ENCODE measurements at places on chromosomes 16 and 17.

DNA sequence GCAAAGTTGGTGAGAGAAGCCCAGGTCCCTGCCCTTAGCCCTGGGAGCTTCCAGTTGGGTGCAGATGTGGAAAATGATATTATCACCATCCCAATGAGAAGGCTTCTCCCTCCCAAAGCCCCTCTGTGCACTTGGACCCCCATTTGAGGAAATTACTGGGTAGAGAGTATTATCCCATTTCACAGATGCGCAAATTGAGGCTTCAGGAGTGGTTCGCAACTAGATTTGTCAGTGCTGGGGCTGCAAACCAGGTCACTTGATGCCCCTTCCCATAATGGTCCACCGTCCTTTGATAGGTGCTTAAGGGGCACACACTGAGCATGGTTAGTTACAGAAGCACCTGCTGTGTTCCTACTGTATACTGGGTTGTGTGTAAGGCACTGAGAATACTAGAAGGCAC, 14.3 kb upstream of the FOXN1 start:
- DNase-seq, result no peak

GRCh38 chr17:34177642-34178041, 77.4 kb upstream of the CCL2 start:
- no peak for DNase-seq

DNA sequence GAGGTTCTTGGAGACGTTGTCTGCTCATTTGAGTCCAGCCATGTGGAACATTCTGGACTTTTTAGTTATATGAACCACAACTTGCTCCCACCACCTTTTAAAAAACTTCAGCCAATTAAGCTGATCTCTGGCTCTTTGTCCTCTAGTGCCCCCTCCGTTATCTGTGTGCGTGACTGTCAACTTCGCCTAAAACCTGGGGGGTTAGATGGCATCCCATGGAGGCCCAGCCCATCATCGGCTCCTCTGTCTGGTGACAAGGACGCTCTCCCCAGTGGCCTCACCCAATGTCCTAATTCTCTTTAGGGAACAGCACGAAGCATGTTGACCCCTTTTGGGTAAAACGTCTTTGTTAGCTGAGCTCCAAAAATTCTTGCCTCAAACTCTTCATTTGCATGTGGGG, 341.0 kb upstream of the TNRC6C start:
- no peak for DNase-seq

DNA sequence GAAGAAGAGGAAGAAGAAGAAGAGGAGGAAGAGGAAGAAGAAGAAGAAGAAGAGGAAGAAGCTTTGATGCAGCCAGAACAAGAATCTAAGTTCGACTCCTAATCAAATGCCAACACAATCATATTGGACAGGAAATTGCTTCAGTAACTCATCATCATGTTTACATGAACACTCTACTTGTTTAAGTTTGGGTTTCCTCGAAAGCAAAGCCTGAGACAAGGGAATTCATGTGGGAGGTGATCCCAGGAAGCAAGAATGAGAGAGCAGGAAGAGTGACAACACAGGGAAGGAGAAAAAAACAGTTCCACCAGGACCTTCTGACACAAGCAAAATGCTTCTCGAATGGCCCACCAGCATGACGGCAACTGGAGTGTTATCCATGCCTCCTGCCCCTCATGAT, 279.0 kb downstream of the PMP22 start:
- no peak for DNase-seq

DNA sequence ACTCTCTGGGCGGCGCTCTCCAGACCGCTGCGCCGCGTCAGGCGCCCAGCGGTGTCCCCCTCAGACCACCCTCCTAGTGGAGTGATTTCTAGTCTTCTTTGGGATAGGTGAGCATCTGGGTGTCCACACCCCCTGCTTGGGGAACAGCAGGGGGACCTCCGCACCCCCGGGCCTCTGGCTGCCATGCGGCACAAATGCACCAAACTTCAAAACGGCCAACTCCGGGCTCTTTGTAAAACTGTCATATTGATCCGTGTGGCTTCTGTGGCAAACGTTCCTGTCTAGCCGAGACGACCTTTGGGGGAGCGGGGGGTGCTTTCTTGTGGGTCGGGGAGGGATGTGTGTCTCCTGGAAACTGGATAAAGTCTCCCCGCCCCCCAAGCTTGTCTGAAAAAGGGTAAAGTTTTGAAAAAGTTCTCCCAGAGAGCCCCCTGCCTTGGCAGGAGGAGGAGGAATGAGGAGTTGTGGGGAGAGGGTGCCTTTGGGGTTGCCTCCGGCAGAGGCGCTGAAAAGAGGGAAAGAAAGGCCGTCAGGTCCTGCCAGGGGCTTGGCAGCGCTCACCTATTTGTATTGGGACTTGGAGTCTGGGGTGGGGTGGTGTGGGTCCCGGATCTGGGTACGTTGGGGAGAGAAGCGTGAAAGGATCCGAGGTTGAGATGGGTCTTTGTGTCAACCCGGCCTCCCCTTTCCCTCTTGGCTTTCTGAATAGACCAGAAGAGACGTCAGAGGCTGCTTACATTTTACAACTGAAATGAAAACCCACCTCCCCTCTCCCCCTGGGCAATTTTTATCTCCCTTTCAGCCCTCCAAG, 2.2 kb upstream of the CHD3 start:
- peak; percentile 30 for DNase-seq

DNA sequence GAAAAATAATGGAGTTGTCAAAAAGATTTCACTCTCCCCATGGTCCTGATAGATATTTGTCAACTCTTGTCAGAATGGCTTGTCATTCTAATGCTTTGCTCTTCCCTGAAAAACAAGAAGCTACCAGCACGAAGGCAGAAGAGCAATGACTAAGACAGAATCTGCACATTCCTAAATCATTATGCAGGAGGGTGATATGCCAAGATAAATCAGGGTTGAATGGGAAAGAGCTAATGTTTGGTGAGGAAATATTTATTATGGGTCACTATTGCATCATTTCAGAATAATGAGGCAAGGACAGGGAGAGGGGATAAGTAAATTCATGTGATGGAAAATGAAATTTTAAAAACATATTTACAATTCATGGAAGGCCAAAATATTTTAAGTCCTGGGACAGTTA, 297.5 kb upstream of the XYLT1 start:
- no peak for DNase-seq

DNA sequence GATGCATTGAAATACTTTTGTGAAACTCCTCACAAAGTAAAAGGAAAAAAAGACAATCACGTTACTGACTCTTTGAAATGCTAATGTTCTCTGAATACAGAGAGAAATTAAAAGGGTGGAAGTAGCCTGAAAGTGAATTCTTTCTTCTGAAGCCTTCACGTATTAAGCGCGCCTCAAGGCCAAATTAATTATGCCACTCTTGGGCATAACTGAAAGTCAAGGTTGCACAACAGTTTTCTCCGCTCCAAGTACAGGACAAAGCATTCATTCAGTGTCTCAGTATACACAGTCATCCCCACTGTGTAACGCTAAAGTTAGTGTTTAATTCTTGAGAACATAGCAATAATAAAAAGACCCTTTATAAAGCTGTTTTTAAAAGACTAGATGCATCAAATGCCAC, 21.5 kb downstream of the PARN start:
- DNase-seq, result no peak

DNA sequence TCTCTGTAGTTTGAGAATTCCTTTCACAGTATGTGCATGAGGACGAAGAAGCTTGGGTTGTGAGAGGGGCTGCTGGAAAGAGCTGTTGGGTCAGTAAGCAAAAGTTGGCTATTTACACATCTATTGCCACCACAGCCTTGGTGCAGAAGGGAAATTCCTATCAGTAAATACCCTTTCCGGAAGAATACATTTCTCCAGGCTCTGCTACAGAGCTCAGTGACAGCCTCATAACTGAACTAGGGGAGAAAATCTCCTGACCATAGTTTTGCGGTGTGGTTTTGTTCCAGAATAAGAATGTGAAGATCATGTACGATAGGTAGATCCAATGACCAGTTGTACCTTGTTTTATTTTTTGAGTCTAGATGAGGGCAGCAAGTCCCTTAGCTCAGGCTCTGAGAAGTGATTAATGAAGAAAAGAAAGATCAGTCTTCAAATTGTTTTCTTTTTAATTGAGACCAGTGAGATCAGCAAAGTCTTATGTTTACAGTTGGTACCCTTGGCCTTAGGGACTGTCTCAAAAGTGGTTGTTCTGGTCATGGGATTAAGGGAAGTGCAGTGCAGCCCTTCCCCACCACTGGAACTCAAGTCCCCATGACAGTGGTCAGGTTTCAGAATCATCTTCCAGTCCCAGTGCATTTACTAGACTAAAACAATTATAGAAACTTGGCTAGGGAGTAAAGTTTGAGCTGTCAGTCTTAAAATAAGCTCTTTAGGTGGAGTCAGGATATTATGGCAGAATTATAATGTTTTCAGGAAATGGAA, 123.5 kb downstream of the PHKB start:
- no peak for DNase-seq

GRCh38 chr17:14199601-14200000, 37.1 kb downstream of the CDRT15 start:
- no peak for DNase-seq

GRCh38 chr16:17529982-17530760, 59.4 kb upstream of the XYLT1 start:
- no peak for DNase-seq

DNA sequence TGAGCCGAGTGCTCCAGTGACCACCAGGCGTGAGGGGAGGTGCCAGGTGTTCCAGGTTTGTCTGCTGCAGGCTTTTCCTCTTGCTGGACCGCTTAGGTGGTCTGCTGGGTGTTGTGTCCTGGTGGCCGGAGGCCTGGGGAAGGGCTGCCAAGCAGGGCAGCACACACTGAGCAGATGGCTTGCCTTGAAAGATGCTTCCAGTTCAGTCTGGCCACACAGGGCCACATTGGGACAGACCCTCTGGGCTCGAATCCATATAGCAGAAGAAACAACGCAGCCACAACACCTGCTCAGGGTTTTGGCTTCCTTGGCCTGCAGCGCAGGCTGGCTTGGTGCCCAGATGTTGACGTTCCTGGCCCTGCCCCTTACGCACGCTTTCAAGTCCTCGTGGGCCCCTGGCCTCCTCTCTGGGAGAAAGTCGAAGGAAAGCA, 24.8 kb downstream of the GINS2 start:
- no peak for DNase-seq

GRCh38 chr17:78777881-78778280, 4.2 kb downstream of the CYTH1 start:
- DNase-seq, result no peak

DNA sequence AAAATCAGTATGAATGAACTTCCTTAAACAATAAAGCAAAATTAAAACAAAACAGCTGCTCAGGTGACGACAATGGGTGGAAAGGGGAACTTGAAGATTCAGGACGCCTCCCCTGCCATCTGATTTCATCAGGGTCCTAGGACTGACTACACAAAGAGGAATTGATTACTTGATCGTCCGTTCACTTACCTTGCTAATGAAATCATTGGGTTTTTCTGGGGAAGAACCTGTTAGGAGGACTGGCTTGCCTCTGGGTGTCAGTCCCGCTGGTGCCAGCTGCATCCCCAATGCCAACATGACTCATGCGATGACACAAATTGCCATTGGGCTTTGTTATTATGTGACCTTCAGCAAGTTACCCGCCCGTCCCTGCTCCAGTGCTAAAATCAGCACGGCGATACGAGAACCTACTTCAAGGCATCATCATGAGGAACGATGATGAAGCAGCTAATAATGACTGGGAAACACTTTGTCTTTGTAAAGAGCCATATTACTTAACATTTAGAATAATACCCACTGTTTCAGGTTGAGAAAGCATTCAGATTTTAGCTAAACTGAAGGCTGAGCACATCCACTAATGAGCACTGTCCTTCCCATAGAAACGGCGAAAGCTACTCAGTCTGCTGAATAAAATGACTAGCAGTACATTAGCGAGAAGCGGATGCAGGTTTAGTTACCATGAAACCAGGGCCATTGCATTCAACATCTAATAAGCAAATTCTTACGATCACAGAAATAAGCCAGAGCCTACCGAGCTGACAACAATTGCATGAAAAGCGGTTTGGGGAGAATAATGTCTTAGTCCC, 139.4 kb downstream of the ZFHX3 start:
- DNase-seq, result no peak

DNA sequence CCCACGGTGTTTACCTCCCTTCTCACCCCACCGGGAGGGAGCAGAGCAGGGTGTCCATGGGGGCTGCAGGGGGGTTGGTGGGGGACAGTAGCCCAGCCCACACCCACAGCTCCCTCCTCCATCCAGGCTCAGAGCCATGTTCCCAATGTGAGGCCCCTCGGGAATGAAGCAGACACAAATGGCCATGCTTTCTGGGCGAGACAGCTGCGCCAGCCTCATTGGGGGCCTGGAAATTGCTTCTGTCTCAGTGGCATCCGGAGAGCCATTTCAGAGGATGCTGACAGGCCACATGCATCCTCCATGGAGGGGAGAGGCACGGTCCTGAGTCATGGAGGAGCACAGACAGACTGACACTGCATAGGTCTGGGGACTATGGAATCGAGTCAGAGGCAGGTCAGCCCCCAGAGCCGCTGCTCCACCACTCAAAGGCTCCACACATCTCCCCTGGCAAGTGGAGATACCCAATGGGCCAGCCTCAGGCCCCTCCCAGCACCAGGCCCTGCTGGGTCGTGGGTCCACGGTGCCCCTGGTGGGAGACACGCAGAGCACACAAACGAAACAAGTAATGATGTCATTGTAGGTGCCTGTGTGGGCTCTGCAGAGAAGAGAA, 59.6 kb upstream of the ENPP7 start:
- DNase-seq, result no peak

- DNase-seq, result no peak
Measured at GRCh38 chr16:66425651-66426050, 1.4 kb upstream of the BEAN1 start.

GRCh38 chr16:27152801-27153200, 50.5 kb upstream of the KDM8 start:
- no peak for DNase-seq

DNA sequence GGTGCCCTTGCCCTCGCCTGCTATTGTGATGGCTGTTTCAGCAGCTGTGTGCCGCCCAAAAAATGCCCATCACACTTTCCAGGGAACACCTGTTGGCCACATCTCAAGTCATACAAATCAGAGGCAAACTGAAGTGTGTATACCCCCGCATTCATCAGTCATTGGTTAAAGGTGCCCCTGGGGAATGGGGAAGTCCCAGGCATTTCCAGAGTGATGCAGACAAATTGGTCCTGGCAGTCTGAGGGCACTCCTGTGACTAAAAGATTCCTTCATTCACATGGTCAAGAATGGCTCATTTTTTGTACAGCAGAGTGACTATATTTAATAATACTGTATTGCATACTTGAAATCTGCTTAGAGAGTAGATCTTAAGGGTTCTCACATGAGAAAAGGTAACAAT, 102.9 kb upstream of the TMEM97 start:
- DNase-seq, result no peak

GRCh38 chr16:89413811-89414585, 76.4 kb downstream of the ANKRD11 start:
- DNase-seq, result no peak
